Naive thymus-derived CD8-positive, alpha-beta T cell (primary cell): ENCODE measurements at places on chromosomes 5 and 9. TPM values are rescaled to one million over a fixed set of nuclear protein-coding genes. Genes with fewer than 3 reads are reported as not detected.

QRFP gene
- polyA plus RNA-seq = not detected

MSH3 gene
- 12.5 TPM for polyA plus RNA-seq

SLC45A2 gene
- polyA plus RNA-seq = not detected

NMUR2 gene
- not detected for polyA plus RNA-seq

CAMK4 gene
- 134 TPM for polyA plus RNA-seq

FLT4 gene
- 2.8 TPM for polyA plus RNA-seq

TAF11L13 gene
- not detected for polyA plus RNA-seq

SLC4A9 gene
- not detected for polyA plus RNA-seq

RICTOR gene
- 14.7 TPM for polyA plus RNA-seq

PCDHGA5 gene
- not detected for polyA plus RNA-seq

FAM170A gene
- polyA plus RNA-seq = not detected

SPDL1 gene
- polyA plus RNA-seq = 6.4 TPM

CHMP5 gene
- polyA plus RNA-seq = 38.7 TPM

ARHGEF28 gene
- polyA plus RNA-seq = not detected

UBTD2 gene
- polyA plus RNA-seq = 1.2 TPM

PTGS1 gene
- not detected for polyA plus RNA-seq

PCA3 gene
- polyA plus RNA-seq = not detected

DIRAS2 gene
- polyA plus RNA-seq = not detected

PCDHGB3 gene
- not detected for polyA plus RNA-seq

RIOK2 gene
- 21.6 TPM for polyA plus RNA-seq

PNPLA7 gene
- 1.9 TPM for polyA plus RNA-seq

RFX3 gene
- polyA plus RNA-seq = 4.5 TPM

ANKRD34B gene
- not detected for polyA plus RNA-seq

SPATA24 gene
- 8.7 TPM for polyA plus RNA-seq

CARTPT gene
- not detected for polyA plus RNA-seq

TOR1A gene
- 47.1 TPM for polyA plus RNA-seq

SOX30 gene
- polyA plus RNA-seq = 0.12 TPM

ZNF354C gene
- 1.6 TPM for polyA plus RNA-seq

OR1J1 gene
- polyA plus RNA-seq = not detected

COL23A1 gene
- 0.10 TPM for polyA plus RNA-seq

PCDHA13 gene
- not detected for polyA plus RNA-seq

ZBED3 gene
- 8.9 TPM for polyA plus RNA-seq

TESK1 gene
- polyA plus RNA-seq = 4.8 TPM

REEP5 gene
- polyA plus RNA-seq = 39.3 TPM

MLLT3 gene
- 28.0 TPM for polyA plus RNA-seq

LCN15 gene
- polyA plus RNA-seq = not detected

OR1J2 gene
- polyA plus RNA-seq = not detected

ZBTB26 gene
- polyA plus RNA-seq = 0.66 TPM

PCDHGB6 gene
- polyA plus RNA-seq = 0.13 TPM

RNF208 gene
- polyA plus RNA-seq = not detected

SPATA31D4 gene
- polyA plus RNA-seq = not detected

EGFL7 gene
- not detected for polyA plus RNA-seq

MTX3 gene
- 2.8 TPM for polyA plus RNA-seq
